ENCODE measurements at places on chromosomes 6 and 20.
A peak's percentile ranks its signal among the peaks of the same experiment; 100 is the strongest.

- peak; percentile 24 for DNase-seq
These were observed 81.2 kb downstream of the ASXL1 start for GRCh38 chr20:32439132-32439829.

DNA sequence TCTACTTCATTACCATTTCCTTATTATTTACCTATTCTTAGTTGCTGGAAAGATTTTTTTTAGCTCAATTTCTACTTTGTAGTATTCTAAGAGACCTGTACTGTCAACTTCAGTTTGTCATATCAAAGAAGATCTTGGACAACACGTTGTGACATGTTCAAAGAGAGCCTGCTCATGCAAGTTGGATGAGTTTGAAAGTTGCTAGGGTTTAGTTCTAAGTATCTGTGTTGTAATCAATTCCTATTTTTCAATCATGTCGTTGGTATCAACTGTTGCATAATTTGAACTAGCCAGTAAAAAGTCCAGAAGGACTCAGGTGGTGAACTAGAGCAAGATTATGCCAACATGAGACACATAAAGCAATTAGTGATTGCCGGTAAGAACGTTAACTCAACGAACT lies 30.2 kb downstream of the PKIB start:
- DNase-seq: no peak

- no peak for DNase-seq
These were observed 160.8 kb upstream of the PHACTR1 start for GRCh38 chr6:12555781-12556180.

DNA sequence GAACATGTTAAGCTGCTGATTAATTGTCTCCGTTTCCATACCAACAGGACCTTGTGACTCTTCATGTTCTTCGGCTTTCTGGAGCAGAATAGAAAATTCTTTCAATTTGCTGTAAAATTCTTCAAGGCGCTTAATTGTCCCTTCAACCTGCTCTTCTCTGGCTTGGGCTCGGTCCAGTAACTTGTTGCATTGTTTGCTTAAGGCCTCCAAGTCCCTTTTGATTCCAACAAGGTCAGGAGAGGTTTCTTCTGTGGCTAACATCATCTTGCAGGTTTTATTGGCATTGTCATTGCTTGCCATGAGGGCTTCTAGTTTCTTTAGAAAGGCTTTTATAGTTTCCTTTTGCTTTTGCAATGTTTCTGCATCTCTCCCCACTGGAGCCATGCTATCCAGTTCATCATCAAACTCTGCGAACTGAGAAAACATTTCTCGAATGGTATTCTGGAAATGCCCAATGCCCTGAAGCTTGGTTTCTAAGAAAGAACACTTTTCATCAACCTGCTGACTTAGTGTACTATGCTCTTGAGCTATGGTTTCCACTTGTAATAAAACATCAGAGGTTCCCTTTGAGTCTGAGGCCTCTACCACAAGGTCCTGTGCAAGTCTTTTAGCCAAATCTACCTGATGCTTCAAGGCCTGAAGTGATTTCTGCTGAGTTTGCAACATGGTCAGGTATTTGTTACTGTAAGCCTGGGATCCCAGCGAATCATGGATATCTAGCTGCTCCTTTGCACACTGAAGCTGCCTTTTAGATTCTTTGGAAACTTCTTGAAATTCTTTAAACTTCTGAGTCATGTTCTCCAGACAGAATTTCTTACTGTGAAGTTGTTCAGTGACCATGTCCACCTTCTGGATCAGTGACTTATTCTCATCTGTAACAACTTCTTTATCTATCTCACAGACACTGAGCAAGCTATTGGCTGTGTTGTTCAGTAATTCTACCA lies 90.2 kb downstream of the DST start:
- DNase-seq: no peak

- DNase-seq: no peak
These were observed 3.3 kb upstream of the APMAP start for GRCh38 chr20:24995741-24996448.

DNA sequence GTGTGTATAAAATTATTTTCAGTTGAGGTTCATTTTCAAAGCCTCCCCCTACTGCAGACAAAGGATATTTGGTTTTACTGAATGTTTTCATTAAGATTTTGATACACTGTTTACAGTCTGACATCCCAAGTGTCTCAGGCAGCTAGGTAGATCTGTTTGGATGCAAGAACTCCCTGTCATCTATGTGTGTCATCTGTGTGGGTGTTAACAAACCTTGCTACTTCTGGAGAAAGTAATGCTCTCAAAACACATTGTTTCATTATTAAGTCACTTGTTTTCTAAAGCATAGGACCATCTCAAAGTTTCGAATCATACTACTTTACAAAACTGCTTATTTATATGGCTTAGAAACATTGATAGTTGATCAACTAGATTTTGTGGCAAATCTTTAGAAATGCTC lies 114.5 kb upstream of the TMEM170B start:
- DNase-seq: no peak

GRCh38 chr6:143953922-143954321 lies 54.1 kb downstream of the PLAGL1 start:
- DNase-seq: no peak

GRCh38 chr6:72636215-72636614 lies 14.4 kb downstream of the KCNQ5 start:
- no peak for DNase-seq

Measured in stimulated activated CD4-positive, alpha-beta T cell treated with anti-CD3 and anti-CD28 coated beads, TNF-alpha, amount 100 ng/mL, for 48 hours (primary cell).